ENCODE measurements at places on chromosomes 16 and 17.

DNA sequence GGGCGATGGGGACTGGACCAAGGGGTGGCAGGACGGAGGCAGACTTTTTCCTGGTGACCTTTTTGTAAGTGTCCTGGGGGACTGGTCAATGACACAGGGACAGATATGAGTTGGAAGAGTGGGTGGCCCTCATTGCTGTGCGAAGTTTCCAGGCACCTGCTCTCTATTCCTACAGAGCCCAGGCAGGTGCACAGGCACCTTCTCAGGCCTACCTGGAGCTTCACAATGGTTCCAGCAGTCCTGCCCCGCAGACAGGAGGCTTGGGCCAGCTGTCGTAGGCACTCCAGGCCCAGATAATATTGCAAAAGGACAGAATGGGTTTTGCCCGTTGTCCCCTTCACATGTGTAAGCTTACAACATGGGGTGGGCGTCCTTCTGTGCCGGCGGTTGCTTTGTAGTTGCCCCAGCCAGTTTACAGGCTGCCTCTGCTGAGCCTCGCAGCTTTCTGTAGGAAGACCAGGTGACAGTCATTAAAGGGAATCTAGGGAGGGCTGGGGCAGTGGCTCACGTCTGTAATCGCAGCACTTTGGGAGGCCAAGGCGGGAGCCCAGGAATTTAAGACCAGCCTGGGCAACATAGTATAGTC lies 84.3 kb downstream of the ARHGAP23 start:
- DNase-seq: no peak

DNA sequence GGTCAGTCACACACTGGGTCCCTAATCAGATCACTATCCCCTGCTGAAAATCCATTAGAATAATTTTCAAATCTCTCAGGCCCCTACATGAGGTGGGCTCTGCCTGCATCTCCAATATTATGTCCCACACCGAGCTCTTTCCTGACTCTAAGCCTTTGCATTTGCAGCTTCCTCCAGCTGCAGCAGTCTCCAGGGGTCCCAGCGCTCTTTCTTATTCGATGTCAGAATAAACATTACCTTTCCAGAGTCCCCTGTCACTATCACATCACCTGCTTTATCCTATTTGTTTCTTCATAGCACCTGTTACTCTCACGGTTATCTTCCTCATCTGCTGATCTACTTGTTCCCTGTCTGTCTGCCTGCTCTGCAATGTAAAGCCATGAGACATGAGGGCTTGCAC lies 57.3 kb upstream of the MON1B start:
- no peak for DNase-seq

DNA sequence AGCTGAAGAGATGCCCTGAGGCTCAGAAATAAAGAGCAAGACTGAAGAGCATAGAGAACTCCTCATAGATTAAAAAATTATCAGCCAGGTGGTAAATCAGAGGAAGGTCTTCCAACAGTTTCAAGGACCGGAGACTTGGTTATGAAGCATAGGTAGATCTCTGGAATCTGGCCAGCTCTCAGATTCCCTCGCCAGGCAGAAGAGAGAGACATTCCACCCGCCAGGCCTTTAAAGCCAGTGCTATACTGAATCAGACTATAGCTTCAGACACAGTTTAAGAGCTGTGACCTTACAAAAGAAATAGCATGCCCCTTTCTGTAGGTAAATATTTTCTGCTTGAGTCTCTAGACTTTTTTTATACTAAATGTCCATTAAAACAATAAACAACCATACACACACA lies 70.3 kb downstream of the NFATC3 start:
- DNase-seq: no peak

GRCh38 chr17:80611816-80612215 lies 67.2 kb downstream of the RPTOR start:
- DNase-seq: no peak

- DNase-seq: peak; percentile 11
These were observed 2.6 kb downstream of the PARD6A start for GRCh38 chr16:67663151-67663876.

DNA sequence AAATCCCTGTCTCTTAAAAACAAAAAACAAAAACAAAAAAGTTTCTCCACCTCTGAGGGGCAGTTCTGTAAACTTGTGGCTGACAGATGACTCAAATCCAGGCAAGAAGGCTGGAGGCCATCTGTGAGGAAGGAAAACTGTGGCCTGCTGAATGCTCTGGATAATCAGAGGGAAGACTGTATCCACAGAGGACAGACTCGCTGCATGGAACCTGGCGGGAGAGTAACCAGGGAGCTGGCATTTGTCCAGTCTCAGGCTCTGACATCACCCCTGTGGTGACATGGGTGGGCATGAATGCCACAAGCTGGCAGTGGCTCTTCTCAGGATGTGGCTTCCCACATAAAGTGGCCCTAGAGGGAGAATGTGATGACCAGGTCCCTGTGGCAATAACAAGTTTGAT lies 2.8 kb upstream of the KSR1 start:
- DNase-seq: no peak

DNA sequence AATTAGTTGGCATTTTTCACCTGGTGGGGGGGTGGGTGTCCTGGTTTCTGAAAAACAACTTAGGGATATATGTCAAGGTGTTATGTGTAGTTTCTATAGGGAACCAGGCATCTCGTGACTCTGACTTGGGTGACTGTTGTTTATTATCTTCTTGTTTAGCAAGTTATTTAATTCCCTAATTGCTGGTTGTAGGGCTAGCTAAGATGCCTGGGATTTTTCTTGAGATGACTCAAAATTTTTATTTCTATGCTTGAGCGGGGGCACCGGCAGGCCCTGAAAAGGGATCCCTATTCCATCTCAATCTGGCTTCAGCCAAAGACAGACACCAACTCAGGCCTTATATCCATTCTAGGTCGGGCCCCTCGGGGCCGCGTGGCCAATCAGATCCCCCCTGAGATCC lies 3.2 kb downstream of the DPH1 start:
- DNase-seq: no peak

DNA sequence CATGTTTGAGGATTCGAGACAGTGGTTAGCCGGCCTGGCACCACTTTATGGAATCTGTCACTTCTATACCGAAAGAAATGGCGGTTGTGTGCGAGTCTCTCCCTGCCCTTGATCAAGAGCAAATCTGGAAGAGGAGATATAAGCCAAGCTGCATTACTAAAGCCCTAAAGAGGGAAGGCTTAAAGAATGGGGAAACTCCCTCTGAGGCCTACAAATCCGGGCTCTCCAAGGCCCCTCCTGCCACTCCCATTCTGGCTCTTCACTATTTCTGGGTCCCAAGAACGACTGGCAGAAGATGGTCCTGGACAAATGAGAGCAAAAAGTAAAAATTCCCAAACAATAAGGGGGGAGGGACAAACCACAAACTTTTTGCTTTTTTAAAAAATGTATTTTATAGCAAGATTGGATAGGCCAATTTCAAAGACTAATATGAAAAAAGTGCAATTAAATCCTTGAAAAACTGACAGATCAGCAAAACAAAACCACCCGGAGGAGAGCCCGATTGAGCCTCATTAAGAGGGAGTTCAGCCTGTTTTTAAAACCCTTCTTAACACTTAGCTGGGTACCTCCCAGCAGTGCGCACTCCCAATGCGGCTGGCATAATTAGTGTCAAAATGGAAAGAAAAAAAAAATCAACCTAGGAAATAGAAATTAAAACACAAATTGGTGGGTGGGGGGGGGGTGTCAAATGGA lies 193.5 kb downstream of the ZFHX3 start:
- no peak for DNase-seq

- no peak for DNase-seq
These were observed 10.0 kb upstream of the BHLHA9 start for GRCh38 chr17:1260086-1260769.

- DNase-seq: peak; percentile 8
These were observed 30.2 kb upstream of the MRPS23 start for GRCh38 chr17:57880086-57880456.

DNA sequence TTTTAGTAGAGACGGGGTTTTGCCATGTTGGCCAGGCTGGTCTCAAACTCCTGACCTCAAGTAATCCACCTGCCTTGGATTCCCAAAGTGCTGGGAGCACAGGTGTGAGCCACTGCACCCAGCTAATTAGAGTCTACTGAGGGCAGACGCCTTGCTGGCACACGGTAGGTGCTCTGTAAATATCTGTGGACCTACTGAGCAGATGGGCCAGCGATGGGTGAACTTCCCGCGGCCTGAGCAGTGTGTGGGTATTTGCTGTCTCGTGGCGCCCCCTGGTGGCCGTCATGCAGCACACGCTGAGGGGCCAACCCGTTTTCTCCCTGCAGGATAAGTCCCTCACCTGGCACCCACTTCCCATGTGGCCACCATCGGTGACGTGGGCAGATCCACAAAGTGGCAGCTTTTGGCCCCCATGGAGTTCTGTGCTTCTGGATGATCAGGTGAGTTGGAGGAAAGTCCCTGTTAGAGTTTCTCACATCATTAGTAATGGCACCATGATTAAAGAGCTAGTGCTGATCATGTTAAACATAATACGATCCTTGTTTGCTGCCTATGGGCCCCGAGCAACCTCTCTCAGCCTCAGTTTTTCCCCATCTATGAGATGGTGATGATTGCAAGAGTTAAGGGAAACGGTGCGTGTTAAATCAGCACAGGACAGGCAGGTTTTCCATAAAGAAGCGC lies 40.7 kb downstream of the ZDHHC7 start:
- peak; percentile 68 for DNase-seq

All from stimulated activated naive CD4-positive, alpha-beta T cell treated with Interleukin-2 at 50 U/mL for 16 hours (primary cell).